ENCODE measurements at places on chromosomes 16 and 17.

DNA sequence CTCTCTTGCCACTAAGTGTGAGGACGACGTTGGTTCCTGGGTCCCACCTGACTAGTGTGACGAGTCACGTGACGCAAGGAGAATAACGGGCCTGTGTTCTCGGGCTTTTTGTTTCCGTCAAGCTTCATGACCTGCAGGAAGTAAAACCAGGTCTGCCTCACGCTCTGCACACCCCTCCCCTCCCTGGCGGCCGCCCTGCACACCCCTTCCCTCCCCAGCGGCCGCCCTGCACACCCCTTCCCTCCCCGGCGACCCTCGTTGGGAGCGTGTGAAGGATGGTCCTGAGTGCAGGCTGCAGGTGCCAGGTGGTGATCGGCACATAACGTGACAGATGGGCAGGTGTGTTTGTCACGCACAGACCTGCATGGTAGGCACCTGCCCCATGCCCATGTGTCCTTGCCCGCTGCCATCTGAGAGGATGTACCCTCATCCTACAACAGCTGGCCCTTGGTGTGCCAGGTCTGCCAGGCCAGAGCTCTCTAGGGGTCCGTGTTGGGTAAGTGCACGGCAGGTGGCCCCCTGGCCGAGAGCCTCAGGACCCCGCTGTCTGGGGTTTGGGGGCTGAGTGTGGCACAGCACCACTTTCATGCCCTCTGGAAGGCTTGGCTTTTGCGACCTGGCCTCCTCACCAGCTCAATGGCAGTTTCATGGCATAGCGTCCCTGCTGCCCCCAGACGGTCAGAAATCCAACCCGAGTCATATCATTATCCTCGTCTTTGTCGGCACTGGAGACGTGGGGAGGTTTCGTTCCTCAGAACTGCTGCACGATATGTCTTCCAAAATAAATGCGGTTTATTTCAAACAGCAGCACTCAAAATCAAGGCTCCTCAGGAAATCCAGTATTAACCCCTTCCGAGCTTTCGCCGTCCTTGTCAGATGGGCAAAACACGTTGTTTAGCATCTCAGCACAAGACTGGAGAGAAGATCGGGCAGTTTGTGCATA lies 191.8 kb upstream of the CHMP6 start:
- no peak for DNase-seq

- DNase-seq = peak; percentile 21
Observed at GRCh38 chr16:17416461-17417311, 54.1 kb downstream of the XYLT1 start.

DNA sequence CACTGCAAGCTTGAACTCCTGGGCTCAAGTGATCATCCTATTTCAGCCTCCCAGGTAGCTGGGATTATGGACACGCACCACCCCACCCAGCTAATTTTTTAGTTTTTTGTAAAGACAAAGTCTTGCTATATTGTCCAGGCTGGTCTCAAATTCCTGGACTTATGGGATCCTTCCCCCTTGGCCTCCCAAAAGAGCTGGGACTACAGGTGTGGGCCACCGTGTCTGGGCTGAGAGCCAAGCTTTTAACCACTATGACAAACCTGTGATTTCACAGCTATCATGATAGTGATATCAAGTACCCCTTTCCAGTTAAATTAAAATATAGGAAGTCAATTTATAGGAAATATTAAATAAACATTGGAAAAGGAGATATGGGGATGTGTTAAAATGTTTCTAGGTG lies 74.6 kb upstream of the IRX6 start:
- no peak for DNase-seq

GRCh38 chr17:62756198-62756597 lies 51.9 kb downstream of the MARCHF10 start:
- no peak for DNase-seq

DNA sequence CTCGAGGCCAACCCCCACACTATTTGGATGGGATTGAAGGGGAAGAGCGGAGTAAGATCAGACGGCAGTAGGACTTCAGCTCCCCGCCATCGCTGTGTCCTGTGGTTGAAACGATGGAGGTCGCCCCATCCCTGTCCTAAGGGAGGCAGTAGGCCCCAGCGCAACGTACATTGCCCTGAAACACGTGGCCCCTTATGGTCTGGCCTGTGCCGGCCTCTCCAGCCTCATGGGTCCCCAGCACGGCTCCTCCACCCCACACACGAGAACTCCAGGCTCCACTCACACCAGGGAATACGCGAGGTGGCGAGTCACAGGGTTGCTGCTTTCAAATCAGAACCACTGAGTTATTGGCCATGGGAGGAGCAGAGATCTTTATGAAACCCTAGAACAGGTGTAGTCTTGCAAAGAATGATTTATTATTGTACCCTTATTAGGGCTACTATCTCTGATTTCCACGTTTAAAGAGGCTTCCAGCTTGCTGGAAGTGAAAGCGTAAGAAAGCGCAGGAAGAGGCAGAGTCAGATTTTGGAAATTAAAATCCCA lies 669 bp upstream of the DCTPP1 start:
- DNase-seq = no peak

GRCh38 chr17:61160204-61160603 lies 239.4 kb upstream of the TBX2 start:
- no peak for DNase-seq

DNA sequence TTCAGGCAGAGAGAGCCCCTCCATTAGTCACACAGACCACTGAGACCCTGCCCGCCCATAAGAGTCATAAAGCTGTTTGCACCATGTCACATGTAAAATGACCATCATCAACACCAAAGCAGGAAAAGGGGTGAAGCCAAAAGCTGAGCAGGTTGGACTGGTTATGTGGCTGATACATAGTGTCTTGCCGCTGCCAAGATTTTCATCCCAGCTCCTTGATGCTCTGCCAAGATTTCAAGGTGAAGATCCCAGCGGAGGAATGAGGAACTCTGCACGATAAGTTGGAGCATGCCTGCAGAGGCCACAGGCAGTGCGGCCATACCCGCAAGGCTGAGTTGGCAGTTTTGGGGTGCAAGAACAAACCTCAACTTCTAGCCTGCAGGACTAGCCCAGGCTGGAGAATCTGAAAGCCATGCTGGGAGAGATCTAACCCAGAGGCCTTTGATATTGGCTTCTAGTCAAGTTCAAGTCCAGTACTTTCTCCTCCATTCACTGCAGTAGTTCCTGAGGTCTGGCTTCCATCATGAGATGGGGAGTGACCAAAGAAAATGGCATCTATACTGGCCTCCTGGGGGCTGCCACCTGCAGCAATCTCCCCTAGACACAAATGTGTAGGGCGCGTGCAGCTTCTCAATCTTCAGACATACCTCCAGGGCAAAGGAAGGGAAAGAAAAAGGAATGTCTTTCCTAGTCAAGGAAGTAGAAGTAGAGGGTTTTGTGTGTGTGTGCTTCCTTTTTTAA lies 79.7 kb upstream of the NOL11 start:
- no peak for DNase-seq

Measured in stimulated activated CD8-positive, alpha-beta memory T cell treated with anti-CD3 and anti-CD28 coated beads, Interleukin-4, amount 100 ng/mL, for 1 hour (primary cell).